ENCODE measurements at places on chromosomes 5 and 9.

GRCh38 chr5:170773024-170773985, 10.2 kb upstream of the GABRP start:
- no peak for DNase-seq

GRCh38 chr5:8059337-8059736, 190.4 kb downstream of the MTRR start:
- no peak for DNase-seq

- DNase-seq: no peak
Measured at GRCh38 chr5:149435660-149436059, 56.6 kb upstream of the IL17B start.

DNA sequence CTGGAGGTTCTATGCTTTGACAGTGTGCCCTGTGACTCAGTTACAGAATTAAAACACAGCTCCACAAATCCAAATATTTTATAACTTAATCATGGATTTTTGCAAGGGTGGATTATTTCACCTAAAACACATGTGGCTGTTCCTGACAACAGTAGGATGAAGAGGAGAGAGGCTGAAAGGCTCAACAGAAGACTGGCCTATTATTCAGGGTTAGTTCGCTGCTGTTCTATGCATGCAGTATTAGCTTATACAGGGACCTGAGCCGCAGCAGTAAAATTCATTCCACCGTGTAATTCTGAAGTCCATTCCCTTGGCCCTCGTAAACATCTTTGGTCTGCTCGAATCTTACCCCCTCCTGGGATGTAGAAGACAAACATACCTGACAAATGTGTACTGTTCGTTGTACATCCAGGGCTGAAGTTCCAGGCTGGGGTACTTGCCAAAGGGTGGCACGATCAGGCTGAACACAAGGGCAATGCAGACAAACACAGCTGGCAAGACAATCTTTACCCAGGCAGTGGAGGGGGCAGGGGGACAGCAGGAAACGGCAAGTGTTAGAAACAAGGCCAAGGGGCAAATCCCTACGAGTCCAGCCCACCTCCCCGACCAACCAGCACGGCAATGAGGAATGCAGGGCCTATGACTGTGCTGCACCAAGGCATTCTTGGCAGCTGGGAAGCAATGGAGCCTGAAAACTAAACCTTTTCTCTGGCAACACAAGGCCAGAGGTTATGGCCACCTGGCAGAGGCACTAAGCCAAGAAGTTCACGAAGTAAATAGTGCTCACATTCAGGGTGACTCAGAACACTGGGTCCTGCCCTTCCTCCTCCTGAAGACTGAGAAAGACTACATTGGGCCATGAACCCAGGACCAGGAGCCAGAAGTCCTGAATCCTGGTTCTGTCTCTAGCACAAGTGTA, 46.8 kb downstream of the NIPSNAP3B start:
- DNase-seq: no peak

DNA sequence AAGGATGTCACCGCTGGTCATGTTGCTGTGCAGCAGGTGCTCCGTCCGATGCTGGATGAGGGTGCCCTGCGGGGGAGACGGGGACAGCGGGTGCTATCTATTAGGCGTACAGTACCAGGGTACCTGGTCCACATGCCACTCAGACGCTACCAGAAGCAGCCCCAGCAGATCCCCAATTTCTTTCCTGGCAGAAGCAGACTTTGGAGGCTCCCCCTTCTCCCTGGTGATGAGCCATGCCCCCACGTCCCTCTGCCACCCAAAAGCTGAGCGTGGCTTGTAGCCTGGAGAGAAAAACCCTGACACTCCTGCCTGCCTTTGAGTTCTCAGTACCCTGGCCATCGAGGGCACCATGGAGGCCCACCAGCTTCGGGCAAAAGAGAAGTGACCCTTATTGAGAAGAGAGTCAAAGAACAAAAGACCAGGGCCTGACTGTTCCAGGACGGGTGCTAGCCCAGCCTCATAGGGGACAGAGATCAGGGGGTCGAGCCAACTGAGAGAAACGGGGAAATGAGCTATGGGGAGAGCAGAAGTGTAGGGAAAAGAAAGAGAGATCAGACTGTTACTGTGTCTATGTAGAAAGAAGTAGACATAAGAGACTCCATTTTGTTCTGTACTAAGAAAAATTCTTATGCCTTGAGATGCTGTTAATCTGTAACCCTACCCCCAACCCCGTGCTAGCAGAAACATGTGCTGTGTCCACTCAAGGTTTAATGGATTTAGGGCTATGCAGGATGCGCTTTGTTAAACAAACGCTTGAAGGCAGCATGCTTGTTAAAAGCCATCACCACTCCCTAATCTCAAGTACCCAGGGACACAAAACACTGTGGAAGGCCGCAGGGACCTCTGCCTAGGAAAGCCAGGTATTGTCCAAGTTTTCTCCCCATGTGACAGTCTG, 62.0 kb upstream of the ZNF354B start:
- no peak for DNase-seq
